Activated CD4-positive, alpha-beta T cell treated with anti-CD3 and anti-CD28 coated beads, Interleukin-2, amount 10 ng/mL, durations not matched to agents 24 days and 14 days (primary cell): ENCODE measurements at places on chromosomes 13 and 19. TPM values are rescaled to one million over a fixed set of nuclear protein-coding genes. Genes with fewer than 3 reads are reported as not detected.

Gene SIGLEC5
- not detected in 2 replicates for total RNA-seq

Gene ADGRE2
- total RNA-seq: 1.8 and 2.8 TPM in 2 replicates

Gene TNFRSF19
- total RNA-seq: not detected in 2 replicates

Gene MCF2L
- 0.09 and 0.38 TPM in 2 replicates for total RNA-seq

Gene SHC2
- not detected in 2 replicates for total RNA-seq

- no peak for DNase-seq
Measured at GRCh38 chr19:55436847-55437246, 6.3 kb downstream of the SHISA7 start.

DNA sequence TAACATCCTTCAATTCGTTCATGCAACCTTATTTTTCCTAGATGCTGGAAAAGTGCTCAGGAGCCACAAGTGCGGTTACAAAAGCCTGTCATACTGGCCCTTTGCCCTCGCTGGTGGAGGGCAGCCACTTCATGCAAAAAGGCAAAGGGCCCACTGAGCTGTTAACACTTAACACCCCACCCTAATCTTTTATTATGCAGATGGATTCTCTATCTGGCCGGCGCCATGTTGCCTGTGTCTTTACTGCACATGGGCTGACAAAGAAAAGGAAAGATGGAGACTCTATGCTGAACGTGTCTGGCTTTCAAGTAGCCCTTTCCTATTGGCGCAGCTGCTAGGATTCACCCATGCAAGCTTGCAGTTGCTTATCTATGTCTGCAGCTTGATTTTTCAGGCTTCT is 10.8 kb downstream of the OR7D2 start:
- DNase-seq: no peak

GRCh38 chr13:109331011-109331433 is 455.4 kb downstream of the IRS2 start:
- no peak for DNase-seq

GRCh38 chr13:111654531-111654930 is 334.1 kb downstream of the TEX29 start:
- no peak for DNase-seq

GRCh38 chr13:100517728-100518127 is 70.9 kb downstream of the GGACT start:
- no peak for DNase-seq

DNA sequence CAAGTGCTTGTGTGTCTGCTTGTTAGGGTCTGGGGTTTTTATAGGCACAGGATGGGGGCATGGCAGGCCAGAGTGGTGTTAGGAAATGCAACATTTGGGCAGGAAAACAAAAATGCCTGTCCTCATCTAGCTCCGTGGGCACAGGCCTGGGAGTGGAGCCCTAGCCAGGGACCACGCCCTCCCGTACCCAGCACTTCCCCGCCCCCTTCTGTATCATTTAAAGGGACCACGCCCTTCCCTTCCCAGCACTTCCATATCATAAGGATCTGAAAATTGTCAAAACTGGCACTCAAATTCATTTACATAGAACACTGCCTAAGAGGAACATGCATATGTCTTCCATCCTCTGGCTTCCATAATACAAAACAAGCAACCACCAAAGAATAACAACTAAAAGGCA is 185.8 kb downstream of the B3GLCT start:
- no peak for DNase-seq

DNA sequence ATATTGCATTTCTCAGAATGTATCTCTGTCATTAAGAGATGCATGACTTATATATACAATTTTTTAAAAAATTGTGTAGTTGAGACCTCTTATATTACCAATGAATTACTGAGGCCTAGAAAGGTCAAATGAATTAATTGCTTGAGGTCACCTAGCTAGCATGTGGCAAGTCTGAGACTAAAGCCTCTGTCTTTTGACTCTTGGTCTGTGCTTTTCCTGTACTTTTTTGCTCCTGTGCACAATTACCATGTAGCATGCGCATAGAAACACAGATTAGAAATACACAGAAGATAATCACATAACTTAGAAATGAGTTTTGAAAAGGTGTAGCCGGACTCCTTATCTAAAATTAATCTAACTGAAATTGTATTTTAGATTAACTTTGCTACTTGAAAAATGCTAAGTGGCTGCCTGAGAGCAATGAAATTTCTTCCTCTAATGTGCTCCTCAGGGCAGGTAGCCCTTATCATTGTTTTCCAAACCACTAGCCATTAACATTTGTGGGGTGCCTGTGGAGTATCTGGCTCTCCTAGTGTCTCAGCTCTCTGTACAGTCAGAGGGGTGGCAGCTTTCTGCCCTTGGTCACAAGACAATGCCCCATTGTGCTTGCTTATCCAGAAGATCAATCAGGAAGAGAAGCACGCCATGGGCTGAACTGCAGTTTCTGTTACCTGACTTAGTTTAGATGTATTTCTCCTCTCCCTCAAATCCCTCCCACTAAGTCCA is 119.6 kb downstream of the RFC3 start:
- no peak for DNase-seq

DNA sequence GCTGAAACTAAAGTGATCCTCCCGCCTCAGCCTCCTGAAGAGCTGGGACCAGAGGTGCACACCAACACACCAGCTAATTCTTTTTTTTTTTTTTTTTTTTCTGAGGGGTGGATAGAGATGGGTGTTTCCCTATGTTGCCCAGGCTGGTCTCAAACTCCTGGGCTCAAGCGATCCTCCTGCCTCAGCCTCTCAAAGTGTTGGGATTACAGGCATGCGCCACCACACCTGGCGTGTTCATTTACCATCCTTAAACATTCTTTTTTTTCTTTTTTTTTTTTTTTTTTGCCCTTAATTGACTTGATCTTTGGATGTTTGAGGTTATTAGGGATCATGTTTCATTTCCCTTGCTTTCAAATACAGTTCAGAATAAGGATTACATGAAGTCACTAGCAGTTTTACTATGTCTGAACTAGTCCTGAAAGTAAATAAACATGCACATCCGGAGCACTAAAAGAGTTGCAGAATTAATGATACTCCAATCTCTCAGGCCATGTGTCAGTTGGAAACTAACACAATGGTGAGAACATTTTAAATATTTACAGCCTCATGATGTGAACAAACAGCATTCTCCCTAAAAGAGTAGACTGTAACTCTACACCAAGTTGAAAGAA is 10.2 kb downstream of the UTP14C start:
- no peak for DNase-seq

- no peak for DNase-seq
Measured at GRCh38 chr13:26584713-26585112, 27.2 kb downstream of the WASF3 start.

DNA sequence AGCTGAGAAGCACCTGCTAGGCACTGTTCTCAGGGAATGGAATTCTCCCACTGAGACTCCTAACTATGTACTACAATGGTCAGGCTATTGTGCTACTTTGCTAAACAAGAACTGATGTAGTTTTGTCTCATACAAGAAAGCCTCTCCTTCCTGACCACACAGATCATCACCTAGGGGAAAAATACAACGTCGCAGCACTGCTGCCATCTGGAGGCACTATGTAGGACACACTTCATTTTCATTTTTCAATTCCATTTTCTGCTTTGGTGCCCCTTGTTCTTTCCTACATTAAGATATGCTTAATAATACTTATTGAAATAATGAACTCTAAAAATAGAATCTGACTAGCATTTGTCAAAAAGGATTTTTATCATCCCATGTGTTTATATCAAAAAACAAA is 21.1 kb downstream of the PROSER1 start:
- DNase-seq: peak; percentile 74

DNA sequence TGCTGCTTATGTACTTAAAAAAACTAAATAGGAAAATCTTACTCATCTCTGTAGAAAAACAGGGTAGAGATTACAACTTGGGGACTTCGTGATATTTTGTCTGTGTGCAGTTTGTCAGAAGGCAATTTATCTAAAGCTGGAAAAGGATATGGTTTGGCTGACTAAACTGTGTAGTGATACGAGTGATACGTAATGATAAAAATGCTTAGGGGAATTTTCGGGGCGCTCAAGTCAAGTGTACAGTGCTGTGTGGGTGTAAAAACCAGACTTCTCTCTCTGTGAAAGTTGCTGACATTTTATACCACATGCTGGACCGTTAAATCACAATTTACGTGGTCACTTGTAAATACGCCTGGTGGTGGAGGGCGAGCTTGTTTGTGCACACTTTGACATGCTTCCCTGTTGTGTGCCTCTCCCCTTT is 221.7 kb downstream of the KCNRG start:
- peak; percentile 83 for DNase-seq

DNA sequence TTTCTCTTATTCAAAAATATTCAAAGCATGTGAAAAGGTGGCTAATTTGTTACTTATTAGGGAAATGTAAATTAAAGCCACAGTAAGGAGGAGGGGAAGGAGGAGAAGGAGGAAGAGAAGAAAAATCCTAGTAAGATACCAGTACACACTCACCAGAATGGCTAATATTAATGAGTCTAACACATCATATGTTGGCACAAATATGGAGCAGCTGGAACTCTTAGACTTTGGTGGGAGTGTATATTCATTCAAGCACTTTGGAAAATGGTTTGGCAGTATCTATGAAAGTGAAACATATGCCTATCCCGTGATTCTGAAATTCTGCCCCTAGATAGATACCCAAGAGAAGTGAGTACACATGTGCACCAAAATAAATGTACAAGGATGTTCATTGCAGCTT is 38.1 kb upstream of the RGCC start:
- DNase-seq: no peak

- peak; percentile 83 for DNase-seq
Measured at GRCh38 chr13:100721885-100722512, 47.4 kb upstream of the TMTC4 start.

DNA sequence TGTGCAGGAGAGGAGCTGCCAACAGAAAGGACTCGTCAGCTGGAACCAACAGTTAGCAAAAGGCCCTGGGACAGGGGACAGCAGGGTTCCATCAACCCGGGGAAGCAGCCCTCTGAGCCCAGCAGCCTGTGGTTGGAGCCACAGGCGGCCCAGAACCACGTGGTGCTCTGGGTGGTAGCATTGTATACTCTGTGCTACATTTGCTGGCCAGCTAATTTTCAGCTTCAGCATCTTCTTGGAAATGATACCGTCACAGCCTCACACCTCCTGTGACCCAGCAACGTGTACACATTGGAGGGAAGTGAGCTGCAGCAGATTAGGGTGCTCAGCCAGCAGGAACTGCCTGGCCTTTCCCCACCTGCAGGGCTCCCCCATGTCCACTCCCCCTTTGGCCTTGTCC is 13.1 kb upstream of the MTIF3 start:
- no peak for DNase-seq

DNA sequence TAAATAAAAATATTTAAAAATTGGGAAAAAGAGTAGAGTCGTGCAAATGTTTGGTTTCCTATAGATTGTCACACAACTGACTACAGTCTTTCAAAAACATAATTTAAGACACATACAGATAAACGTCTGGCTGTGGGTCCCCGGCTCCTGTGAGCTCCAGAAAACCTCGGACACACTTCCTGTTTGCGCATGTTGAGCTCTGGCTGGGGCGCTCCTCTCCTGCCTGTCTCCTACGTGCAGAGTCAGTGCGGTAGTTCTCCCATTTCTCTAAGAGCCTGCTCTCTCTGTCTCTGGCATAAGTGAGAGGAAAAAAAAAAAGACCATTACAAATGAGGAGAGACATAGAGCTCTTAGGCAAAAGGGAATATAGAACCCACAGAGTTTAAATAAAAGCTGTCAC is 128.2 kb upstream of the OBI1 start:
- no peak for DNase-seq

- no peak for DNase-seq
Measured at GRCh38 chr19:33197591-33198000, 3.5 kb downstream of the LRP3 start.

- no peak for DNase-seq
Measured at GRCh38 chr19:35264268-35265125, 4.3 kb upstream of the USF2 start.

DNA sequence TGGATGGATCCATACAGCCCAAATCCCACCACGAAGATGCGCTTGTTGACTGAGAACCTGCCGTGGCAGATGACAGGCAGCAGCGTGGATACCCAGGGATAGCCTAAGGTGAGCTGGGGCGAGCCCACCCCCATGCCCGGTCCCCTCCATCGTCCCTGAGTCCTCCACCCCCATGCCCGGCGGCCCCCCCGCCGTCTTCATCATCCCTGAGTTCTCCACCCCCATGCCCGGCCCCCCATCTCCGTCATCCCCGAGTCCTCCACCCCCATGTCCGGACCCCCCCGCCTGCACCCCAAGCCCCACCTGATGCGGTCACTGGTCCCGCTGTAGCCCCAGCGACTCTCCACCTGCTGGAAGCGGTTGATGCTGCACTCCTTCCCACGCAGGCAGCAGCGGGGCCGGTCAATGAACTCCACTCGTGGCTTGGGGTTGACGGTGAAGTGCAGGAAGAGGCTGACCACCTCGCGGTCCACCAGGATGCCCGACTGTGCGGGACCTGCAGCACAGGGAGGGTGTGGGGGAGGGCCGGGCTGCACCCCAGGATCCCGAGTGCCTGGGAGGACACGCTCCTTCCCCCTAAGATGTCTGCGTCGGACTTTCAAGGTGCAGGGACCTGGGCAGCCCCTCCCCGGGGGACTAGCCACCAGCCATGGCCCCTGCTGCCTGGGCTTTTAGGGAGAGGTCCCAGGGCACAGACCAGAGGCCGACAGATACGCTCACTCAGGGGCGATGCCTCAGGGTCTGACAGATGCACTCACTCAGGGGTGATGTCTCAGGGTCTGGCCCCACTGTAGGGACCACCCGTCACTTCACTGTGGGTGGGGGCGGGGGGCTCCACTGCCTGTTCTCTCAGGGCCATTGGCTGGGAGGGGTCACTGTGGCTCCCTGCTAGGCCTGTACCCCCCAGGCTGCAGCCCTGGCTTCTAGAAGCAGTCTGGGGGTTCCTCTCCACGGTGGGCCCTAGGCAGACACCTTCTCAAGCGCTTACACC is 28.0 kb downstream of the BTBD2 start:
- DNase-seq: no peak
